Left renal pelvis (tissue), 4 donors: ENCODE measurements at places on chromosomes 12 and 14. TPM values are rescaled to one million over a fixed set of nuclear protein-coding genes. Genes with fewer than 3 reads are reported as not detected.

The FGF23 gene
- not detected for polyA plus RNA-seq

The CLEC4D gene
- 0.50 TPM for polyA plus RNA-seq

DNA sequence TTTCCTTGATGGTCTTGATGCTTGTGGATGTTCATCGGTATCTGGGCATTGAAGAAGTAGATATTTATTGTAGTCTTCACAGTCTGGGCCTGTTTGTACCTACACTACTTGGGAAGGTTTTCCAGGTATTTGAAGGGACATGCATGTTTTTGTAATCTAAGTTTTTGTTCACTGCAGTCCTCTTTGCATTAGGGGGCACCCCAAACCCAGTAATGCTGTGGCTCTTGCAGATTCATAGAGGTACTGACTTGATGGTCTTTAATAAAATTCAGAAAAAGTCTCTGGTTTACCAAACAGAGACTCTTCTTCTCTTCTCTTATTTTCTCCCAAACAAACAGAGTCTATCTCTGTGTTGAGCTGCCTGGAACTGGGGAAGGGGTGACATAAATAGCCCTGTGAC is 150.9 kb upstream of the SLC16A7 start:
- no peak for DNase-seq

GRCh38 chr14:63897721-63898163 is 44.9 kb downstream of the SYNE2 start:
- no peak for DNase-seq

GRCh38 chr12:61356485-61356884 is 903.7 kb upstream of the USP15 start:
- no peak for DNase-seq

- no peak for DNase-seq
These were observed 6.1 kb downstream of the KRT81 start for GRCh38 chr12:52285172-52285745.

- DNase-seq = no peak
These were observed 163.6 kb upstream of the PLEKHG7 start for GRCh38 chr12:92539110-92539749.

DNA sequence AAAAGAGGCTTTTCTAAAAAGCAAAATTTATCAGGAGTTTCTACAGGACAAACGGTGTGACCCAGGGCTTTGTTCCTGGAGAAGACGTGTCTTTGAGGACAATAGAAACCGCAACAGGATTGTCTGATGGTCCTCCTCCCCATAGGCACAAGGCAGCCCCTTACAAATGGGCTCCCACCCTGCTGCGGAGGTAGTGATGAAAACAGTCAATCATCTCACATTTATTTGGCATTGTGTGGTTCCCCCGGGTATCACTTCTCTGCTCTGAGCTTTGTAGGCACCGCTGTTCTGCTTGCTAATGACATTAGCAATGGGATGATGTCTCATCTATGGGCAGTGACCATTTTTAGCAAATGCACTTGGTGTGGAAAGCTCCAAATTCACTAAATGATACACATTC is 155.5 kb upstream of the TMPO start:
- no peak for DNase-seq

DNA sequence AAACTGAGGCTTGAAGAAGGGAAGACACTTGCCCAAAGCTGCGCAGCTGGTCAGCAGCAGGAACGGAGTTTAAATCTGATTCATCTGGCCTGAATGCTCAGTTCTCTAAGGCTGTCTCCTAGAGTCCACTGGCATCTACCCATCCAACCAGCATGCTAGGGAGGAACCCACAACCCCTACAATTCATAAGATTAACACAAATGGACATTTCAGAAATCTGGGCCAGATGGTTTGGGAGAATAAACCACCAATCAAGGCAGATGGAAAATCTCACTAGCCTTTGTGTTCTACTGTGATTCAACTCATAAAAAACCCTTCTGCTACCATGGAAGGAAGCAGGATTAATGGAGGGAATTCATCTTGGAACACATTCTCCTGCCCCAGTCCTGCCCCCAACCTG is 67.8 kb downstream of the WSCD2 start:
- DNase-seq = no peak

GRCh38 chr12:87169010-87169409 is 860.2 kb downstream of the C12orf50 start:
- no peak for DNase-seq

- no peak for DNase-seq
These were observed 85.1 kb downstream of the BORCS5 start for GRCh38 chr12:12441843-12442461.
